Stimulated activated CD4-positive, alpha-beta T cell treated with anti-CD3 and anti-CD28 coated beads, Interleukin-1b, Interleukin-23, amount 100 ng/mL, for 1 hour (primary cell): ENCODE measurements at places on chromosomes 12 and 14.

- no peak for DNase-seq
Observed at GRCh38 chr12:122421821-122422729, at the start of gene CLIP1. Gene CLIP1, minus strand, starts transcription at chr12:122422669. Its CDS starts 42,217 bp downstream, at chr12:122380452.

GRCh38 chr12:104416136-104416535, 40.6 kb upstream of the CHST11 start:
- no peak for DNase-seq

DNA sequence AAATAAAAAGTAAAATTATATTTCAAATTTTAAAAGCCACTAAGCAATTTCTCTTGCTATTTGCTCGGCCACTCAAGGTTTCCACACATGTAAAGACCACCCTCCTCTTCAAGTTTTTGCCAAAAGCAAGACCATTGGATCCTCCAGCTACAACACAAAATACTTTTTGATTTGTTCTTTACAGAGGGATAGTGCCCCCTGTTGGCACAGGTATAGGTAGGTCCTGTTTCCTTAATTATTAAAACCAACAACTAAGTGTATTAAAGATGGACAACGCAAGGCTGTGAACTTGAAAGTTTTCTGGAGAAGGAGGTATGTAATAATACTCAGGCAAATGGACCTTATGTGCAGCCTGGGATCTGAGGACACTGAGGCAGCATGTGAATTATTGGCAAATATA, 23.8 kb downstream of the ATP6V1D start:
- no peak for DNase-seq

GRCh38 chr12:32693036-32693435, 13.9 kb downstream of the DNM1L start:
- no peak for DNase-seq
